ENCODE measurements at places on chromosomes 7 and 10.

DNA sequence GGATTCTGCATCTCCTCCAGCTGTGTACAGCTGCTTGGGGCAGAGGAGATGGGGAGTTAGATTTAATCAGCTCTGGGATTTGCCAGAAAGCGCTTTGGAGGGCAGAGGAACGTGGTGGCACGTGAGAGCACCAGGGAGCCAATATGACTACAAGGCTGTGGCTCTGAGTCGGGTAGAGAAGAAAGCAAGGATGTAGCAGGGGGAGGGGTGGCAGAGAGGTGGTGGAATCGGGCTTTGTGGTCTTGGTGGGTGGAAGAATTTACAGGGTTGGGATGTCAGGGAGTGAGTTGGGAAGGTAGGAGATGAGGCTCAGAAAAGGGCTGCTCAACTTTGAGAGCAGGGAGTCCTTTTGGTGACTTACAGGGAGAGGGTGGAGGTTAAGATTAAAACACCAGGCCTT is 113.6 kb downstream of the CCNY start:
- DNase-seq: no peak

DNA sequence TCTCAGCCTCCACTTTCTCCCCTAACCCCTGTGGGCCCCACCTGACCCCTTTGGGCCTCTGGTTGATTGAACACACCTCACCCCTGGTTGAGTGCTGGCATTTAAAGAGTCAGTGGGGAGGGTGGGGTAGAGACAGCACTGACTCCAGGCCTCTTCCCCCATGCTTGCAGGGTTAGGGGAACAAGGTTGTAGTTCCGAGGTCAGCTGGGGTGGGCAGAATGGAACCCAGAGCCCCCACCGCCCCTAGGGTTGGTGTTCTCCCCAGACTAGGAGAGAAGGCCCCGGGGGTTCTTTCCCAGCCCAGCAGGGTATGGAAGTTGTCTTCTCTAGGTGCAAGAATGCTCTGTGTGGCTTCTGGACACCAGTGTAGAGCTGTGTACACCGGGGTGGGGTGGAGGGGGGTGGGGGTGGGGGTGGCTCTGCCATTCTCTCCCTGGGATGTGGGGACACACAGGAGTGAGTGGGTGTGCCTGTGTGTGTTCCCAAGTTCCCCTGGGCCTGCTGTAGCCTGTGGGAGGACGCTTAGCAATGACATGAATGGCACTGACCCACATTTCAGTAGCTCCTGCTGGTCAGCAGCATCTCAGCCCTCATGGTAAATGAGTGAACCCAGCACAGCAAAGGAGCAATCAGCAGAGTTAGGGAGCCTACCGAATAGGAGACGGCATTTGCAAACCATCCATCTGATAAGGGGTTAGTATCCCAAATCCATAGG is 33.6 kb downstream of the PRF1 start:
- DNase-seq: no peak

DNA sequence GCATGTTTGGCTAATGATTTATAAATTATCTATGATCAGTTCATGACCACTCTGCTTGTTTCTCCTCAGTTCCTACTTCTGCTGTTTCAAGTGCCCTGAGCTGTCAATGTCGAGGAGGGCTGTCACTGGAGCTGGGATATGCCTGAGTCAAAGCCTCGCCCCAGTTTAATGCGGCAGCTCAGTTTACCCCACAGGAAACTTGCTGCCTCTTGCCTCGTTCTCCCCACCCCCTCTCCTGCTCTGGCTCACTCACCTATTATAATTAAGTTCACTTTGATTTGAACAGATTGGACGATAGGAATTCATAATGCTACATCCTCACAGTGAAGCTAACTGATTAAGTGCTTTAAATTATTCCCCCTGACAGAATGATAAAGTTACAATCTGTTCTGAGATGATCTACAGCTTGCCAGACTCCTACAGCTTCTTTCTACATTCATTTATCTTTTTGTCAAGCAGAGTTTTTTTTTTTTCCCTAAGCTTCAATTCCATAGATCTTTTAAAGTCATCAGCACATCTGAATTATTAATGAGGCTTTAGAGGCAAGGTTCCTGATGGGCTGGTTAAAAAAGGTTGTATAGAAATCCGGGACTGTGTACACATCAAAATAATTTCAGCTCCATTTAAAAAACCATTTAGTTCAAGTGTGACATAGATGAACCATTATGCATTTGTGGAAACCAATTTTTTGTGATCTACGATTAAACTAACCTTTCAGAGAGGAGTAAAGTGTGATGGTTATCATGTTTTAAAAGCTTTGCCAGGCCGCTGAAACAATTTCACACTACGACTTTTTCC is 758.3 kb downstream of the KCNMA1 start:
- DNase-seq: no peak

- no peak for DNase-seq
Observed at GRCh38 chr10:101566333-101567164, 21.5 kb downstream of the POLL start.

DNA sequence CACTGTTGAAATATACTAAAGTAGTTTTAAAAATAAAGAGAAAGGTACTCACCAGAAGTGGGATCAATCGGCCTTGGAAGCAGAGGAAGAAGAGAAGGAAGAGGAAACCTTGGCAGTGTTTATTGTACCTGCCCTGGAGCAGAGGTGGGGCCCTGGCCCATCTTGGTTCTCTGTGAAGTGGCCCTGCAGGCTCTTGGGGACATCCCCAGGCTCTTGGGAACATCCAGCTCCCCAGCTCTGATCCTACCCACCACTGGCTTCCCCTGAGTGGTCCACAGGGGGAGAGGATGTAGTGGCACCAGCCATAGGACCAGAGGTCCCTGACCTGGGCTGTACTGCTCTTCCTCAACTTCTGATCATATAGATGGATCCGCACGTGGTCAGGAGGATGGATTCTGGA is 22.3 kb upstream of the RET start:
- DNase-seq: no peak
